ENCODE measurements at places on chromosomes 6 and 20.

GRCh38 chr6:158255989-158256601 is 56.2 kb upstream of the TULP4 start:
- no peak for DNase-seq

- DNase-seq: no peak
These were observed 253.8 kb downstream of the NKAIN2 start for GRCh38 chr6:124057461-124057860.

DNA sequence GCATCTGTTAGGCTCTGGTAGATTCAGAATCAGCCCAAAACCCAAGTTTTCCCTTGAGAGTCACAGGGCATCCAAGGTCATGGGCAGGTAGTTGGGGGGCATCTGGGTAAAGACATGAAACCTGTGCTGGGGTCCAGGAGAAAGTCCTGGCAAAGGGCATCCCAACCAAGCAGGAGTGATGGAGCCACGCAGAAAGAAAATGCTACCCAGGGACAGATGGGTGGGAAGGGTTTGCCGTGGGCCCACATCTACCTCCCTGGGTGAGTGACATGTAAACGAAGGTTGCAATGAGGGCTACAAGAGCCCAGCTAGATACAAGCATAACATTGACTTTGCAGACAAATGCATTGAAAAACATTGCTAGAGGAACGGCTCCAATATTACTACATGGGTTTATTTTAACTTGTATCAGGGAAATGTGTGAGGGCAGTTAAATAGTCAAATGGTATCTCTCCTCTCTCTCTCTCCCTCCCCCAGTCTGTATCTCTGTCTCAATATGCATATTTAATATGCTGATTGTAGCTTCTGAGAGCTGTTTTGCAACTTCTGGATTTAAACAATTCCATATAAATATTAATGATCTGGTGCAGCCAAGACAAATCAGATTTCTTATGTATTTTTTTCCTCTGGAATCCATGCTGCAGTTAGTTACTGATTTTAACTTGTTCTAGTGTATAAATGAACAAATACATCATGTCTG is 135.7 kb downstream of the SYNDIG1 start:
- no peak for DNase-seq

DNA sequence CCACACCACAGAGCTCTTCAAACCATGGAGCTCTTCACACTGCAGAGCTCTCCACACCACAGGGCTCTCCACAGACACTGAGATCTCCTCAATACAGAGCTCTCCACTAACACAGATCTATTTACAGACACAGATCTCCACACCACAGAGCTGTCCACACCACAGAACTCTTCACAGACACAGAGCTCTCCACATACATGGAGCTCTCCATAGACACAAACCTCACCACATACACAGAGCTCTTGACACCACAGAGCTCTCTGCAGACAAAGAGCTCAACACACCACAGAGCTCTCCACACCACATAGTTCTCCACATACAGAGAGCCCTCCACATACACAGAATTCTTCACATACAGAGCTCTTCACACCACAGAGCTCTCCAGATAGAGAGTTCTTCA is 53.0 kb downstream of the ERMARD start:
- DNase-seq: no peak

GRCh38 chr20:46001498-46001897 is 7.2 kb upstream of the MMP9 start:
- no peak for DNase-seq

DNA sequence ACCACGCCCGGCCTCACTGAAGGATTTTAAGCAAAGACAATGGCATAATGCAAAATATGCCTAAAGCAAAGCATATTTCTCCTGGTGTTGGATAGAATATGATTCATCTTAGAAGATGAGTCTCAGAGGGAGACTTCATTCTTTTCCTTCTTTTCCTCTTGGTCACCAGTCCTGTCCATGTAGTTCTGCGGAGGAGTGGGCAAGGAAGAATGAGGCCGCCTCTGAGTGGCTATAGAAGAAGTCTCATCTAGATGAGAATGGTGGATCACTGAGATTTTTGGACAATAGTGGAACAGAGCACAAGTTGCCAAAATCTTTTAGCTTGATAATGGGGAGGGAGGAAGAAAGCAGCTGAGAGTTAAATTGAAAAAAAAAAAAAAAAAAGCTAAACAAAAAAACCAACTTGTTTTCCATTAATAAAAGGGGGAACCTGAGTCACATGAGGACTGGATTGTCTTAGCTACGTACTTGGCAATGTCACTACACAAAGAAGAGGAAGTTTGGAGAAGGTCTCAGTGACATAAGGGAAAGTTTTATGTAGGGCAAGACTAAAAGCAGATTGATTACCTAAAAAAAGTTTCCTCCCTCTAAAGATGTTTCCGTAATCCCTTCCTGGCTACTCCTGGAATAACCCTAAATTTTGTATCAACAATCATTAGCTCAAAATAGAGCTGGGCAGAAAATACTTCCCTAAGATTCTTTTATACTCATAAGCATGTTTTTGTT is 6.0 kb downstream of the CD83 start:
- no peak for DNase-seq

- no peak for DNase-seq
These were observed 55.3 kb upstream of the CEP85L start for GRCh38 chr6:118706702-118707101.
